ENCODE measurements at places on chromosomes 4 and X.

GRCh38 chr4:145487631-145488030 lies 6.0 kb downstream of the SMAD1 start:
- no peak for DNase-seq

- DNase-seq, result no peak
Measured at GRCh38 chrX:6026980-6027379, 201.7 kb downstream of the NLGN4X start.

- DNase-seq, result no peak
Measured at GRCh38 chr4:88939697-88940096, 117.3 kb downstream of the FAM13A start.

- no peak for DNase-seq
Measured at GRCh38 chr4:4824232-4824631, 35.2 kb upstream of the MSX1 start.

- no peak for DNase-seq
Measured at GRCh38 chr4:70651864-70652506, 14.3 kb downstream of the JCHAIN start.

DNA sequence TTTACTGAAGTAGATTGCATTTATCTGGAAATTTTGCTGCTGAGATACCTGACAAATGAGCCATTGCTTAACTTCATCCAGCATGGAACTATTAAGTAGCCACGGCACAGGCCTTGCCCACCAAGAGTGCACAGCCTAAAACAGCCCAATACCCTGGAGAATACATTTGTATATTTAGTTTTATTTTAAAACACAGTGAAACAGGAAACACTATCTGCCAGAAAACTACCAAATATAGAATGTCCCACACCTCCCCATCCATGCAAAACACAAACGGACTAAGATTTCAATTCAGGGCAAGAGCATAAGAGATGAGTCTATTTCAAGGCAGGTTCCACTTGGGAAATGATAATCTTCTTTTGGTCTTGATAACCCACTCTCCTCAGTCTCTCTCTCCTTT lies 57.1 kb downstream of the MAML3 start:
- DNase-seq, result no peak

DNA sequence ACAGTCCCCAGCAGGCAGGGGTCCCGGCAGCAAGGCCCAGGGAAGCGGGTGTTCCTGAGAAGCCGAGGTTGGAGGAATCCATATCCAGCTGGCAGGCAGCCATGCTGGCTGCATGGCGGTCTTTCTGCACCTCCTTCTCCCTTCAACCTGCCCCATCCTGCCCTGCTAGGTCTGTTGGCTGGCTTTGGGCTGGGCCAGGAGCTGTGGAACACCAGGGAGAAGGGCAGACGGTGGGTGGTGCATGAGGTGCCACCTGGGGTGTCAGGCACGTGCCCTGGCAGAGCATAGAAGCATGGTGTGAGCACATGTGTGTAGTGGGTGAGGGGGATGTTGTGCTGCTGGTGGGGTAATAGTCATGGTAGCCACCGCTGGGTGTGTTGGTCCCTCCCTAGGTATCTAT lies 150.1 kb downstream of the PJA1 start:
- no peak for DNase-seq

DNA sequence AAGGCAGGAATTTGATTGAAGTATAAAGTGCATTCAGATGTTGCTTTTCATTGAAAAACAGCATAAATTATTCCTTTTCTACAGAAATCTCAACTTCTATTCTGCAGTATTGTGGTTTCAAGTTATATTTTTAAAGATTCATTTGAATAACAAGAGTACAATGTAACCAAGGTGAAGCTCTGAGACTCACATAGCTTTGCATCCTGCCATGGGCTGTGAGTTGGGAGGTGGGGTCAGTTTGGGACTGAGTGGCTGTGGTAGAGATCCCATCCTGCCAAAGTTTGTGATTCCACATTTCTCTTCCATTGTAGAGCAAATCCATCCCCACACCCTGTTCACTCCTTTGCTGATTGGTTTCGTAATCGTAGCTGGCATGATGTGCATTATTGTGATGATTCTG lies 69.2 kb downstream of the KIT start:
- no peak for DNase-seq

GRCh38 chrX:19515615-19516105 lies 352 bp upstream of the MAP3K15 start:
- DNase-seq, result no peak

DNA sequence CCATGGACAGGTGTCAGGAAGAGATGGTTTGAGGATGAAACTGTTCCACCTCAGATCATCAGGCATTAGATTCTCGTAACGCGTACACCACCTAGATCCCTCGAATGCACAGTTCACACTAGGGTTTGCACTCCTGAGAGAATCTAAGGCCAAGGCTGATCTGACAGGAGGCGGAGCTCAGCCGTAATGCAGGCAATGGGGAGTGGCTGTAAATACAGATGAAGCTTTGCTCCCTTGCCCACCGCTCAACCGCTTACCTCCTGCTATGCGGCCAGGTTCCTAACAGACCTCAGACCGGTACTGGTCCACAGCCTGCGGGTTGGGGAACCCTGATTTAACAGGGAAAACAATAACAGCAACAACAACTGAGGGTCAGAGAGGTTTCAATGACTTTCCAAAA lies 2.0 kb upstream of the TEC start:
- DNase-seq, result no peak

GRCh38 chr4:76894537-76895255 lies 3.2 kb downstream of the SOWAHB start:
- DNase-seq, result no peak

DNA sequence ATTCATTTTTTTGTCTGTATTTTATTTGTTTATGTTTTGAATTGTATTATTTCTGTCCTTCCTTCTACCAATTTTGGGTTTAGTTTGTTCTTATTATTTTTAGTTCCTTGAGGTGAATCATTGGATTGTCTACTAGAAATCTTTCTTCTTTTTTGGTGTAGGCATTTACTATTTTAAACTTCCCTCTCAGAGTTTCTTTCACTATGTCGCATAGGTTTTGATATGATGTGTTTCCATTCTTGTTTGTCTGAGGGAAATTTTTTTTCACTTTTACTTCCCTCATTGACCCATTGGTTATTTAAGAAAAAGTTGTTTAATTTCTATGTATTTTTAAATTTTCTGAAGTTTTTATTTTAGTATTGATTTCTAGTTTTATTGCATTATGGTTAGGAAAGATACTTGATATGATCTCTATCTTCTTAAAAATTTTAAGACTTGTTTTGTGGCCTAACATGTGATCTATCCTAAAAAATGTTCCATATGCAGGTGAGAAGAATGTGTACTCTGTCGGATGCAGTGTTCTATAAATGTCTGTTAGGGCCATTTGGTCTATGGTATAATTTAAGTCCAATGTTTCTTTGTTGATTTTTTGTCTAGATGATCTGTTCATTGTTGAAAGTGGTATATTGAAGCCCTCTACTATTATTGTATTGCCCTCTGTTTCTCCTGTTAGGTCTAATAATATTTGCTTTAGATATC lies 68.8 kb downstream of the IL15 start:
- DNase-seq, result no peak

- DNase-seq, result no peak
Measured at GRCh38 chrX:40093586-40093985, 4.2 kb downstream of the BCOR start.

GRCh38 chr4:120839334-120839973 lies 83.1 kb downstream of the PRDM5 start:
- no peak for DNase-seq

- no peak for DNase-seq
Measured at GRCh38 chrX:129759576-129760061, 20.1 kb upstream of the SASH3 start.

DNA sequence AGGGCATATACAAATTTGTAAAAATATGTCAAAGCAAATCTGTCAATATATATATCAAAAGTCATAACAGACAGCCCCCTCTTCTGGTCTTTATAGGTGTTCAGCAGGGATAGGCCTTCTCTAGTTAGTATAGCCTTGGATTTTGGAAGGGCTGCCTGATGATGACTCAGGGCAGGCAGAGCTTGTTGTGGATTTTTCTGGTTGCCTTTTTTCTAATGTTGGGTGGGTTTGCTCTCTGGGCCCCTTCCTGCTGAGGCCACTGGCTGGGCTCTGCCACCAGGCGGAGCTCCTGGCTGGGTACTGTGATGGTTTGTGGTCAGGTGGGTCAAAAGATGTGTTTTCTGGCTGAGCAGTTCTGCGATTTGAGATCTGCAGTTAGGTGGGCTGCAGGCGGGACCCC lies 294.2 kb downstream of the GRIA2 start:
- DNase-seq, result no peak

DNA sequence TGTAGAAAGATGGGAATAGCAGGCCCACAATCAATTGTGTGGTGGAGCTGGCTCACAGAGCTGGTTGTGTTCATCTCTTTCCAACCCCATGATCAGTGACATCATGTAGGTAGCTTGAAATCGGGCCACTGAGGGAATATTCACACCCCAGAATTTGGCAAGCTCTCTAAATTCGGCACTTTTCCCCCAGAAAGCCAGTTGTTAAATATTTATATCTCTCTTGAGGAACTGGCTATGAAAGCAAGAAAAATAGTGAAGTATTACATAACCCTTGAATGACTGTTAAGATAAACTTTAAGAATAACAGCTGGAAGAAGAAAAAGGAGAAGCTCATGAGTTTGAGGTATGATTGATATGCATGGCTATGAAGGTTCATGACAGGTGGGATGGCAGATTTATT lies 38.9 kb downstream of the GPRIN3 start:
- DNase-seq, result no peak

DNA sequence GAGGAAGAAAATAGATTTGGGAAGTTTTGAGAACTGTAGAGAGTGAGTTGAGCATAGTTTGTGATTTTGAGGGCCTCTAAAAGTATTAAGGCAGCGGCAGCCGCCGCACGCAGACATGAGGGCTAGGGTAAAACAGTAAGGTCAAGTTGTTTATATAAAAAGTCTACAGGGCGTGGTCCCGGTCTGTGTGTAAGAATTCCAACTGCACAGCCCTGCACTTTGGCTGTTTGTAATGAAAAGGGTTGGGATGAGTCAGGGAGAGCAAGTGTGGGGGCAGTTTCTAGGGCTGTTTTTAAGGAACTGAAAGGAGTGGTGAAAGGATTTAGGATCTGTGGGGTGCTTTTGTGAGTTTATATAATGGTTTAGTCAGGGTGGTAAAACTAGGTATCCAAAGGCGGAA lies 55.0 kb downstream of the BEX3 start:
- no peak for DNase-seq

DNA sequence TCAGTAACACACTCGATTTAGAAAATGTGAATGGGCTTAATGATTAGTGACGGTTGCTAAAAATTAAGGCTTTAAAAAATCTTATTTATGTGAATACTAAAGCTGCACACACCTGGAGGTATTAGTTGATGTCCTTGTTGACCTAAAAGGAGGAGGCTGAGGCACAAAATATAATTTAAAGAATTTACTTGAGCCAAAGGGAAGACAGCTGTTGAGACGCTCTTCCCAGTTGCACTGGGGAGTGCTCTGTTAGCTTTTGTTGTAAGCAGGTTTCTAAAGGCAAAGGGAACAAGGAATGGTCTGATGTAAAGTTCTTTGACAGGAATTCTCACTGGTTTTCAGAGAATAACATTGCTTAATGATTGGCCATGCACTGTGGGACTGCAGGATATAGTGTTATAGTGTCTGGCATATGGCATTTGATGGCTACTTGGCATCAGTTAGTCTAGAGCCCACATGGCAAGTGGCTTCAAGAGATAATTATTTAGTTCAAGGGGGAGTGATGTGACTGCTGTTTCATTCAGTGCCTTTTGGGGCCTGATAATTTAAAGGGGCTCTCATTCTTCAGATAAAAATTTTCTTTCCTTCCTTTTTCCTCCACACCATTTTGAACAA lies 30.8 kb upstream of the PGM2 start:
- DNase-seq, result no peak

GRCh38 chrX:101659601-101660063 lies at the start of gene ARMCX2:
TSS of gene ARMCX2 (minus strand) at chrX:101659850. CDS start at chrX:101657588, 2,262 bp downstream.
- DNase-seq, result no peak

GRCh38 chr4:70356185-70356584 lies 4.4 kb upstream of the SMR3A start:
- no peak for DNase-seq

- no peak for DNase-seq
Measured at GRCh38 chr4:42574870-42575430, 82.0 kb downstream of the ATP8A1 start.

DNA sequence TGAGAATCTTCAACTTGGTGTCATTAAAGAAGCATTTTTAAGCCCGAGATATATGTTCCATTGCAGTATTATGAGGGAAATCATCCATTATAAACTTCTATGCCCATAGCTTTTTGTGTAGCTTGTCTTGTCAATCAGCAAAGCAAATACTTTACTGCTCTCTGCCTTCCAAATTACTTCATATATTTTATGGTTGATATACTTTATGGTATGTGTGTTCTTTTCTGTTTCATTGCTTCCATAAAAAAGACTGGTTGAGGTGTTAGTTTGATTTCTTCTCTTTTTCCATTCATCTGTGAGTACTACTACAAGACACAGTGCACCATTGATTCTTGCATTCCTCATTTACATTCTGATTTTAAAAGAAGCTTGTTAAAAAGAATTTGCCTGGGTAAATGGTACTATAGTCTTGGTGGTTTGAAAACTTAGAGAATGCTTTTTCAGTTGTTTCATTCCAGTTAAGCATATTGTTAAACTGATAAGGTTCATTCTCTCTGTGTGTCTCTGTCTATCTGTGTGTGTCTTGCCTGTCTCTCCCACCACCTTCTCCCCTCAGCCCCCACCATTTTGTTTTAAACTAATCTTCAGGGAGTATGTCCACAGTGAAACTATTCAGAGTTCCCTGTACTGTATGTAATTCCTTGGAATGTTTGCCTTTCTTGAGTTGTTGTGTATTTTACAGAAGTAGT lies 27.1 kb downstream of the STAG2 start:
- DNase-seq, result no peak

- DNase-seq, result no peak
Measured at GRCh38 chr4:6265546-6265945, 4.1 kb upstream of the WFS1 start.
